Fibroblast of skin of scalp (primary cell): ENCODE measurements at places on chromosomes 12 and 14.

DNA sequence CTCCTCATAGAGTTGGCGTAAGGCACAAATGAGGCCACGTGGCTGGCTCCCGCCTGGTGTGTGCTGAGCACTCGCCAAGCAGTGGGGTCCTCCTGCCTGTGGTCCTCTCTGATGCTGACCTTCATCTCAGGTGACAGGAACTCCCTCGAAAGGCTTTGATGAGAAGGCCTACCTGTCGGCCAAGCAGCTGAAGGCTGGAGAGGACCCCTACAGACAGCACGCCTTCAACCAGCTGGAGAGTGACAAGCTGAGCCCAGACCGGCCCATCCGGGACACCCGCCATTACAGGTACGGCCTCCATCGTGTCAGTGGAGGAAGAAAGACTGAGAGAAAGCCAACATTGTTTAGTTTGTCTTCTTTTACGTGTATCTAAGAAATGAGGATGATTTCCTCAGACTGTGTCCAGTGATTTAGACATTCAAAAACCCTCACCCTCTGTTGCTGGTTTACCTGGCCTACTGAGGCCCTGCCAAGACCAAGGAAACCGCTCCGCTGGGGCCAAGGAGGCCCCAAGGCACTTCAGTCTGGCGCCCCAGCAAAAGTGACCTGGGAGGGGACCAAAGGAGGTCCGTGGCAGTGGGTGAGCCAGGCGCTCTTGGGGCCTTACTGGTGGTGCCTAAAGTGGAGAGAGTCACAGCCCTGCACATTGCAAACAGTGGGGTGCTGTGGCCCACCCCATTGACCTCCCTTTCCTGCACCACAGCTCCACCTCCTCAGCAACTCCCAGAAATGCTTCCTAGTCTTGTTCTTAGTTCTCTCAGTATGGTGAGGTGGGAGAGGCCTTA is 60.8 kb downstream of the GALNT16 start:
- no peak for DNase-seq

GRCh38 chr14:100192250-100192671 is 32.8 kb upstream of the DEGS2 start:
- no peak for DNase-seq

DNA sequence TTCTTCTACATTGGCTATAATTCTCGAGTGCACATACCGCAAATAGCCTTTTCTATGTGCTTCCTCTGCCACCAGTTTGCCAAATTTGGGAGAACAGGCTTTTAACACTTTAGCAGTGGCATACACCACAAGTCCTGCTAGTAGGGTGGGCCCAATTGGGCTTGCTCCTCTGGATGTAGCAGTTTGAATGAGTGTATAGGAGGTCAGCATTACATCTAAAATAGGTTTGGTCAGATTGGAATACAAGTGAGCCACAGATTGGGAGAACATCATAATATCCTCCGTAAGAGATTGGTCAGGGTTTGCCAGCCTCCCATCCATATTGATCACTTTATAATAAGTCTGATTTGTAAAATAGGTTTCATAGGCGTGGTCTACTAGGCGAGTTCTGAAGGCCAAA is 902 bp downstream of the ABCD2 start:
- no peak for DNase-seq

- DNase-seq: no peak
Measured at GRCh38 chr12:45224311-45224710, 8.4 kb downstream of the ANO6 start.

DNA sequence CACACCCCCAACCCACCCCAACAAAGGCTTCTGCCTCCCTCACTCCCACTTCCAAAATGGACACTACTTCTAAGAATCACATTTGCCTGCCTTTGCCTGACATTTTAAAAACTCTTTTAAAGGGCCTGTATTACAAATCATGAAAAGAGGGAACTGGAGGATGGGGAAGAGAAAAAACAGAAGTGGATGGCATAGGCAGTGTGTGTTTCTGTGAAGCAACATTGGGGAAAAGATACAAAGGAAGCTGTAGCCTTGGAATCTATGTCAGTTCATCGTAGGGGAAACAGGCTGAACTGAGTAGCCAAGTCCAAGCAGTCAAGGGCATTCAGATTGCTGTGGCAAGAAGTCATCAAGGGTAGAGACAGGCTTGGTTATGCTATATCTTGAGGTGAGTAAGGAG is 273.9 kb downstream of the BTG1 start:
- no peak for DNase-seq

DNA sequence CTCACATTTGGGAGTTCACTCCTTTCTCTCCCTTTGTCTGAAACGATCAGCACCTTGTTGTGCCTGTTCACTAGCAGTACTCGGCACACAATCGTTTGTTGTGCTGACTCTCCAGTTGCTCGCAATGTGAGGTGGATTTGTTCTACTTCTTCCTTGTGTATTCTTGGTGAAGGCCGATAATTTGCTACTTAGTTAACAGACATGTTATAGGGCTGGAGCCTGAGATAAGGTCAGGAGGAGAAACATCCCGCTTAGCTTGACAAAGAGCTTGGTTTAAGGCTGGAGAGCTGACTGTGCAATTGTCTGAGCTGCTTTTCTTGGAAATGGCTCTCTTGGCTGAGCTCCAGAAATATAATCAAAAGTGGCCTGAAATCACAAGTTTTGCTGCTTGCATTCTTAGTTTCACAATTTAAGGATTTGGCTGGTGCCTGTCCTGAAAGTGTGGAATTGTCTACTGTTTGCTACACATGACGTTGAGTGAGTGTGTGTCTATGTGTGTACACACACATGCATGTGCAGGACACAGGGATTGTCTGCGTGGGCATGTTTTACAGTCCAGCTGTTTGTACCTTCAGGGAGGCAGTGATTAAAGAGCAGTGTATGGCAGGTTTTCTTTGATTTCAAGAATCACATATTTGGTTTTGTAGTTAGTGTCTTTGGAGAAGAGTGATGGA is 77.7 kb downstream of the ARF6 start:
- DNase-seq: peak; percentile 55

- no peak for DNase-seq
Measured at GRCh38 chr12:10305411-10305810, 2.3 kb upstream of the KLRD1 start.

DNA sequence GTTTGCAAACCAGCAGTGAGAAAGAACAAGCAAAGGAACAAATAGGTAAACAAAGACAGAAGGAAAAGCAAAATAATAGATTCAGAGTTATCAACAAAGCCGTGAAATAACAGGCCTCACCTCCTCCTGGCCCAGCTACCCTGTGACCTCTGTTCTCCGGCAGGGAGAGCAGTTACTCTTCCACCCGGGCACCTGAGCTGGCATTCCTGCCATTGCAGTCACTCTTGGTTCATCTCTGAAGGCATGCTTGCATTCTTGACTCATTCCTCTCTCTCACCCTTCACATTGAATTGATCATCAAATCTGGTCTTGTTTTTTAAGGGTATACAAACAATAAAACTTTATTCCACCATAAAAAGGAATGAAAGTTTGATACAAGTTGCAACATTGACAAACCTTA is 95.1 kb downstream of the TTC8 start:
- no peak for DNase-seq

GRCh38 chr12:62957233-62957953 is 22.4 kb upstream of the PPM1H start:
- DNase-seq: peak; percentile 7

DNA sequence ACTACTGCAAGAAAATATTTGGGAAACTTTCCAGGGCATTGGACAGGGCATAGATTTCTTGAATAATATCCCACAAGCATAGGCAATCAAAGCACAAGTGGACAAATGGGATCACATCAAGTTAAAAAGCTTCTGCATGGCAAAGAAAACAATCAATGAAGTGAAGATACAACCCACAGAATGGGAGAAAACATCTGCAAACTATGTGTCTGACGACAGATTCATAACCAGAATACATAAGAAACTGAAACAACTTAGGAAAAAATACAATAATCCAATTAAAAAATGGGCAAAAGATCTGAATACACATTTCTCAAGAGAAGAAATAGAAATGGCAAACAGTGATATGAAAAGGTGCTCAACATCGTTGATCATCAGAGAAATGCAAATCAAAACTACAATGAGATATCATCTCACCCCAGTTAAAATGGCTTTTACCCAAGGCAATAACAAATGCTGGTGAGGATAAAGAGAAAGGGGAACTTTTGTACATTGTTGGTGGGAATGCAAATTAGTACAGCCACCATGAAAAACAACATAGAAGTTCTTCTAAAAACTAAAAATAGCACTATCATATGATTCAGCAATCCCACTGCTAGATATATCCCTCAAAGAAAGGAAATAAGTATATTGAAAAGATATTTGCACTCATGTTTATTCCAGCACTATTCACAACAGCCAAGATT is 33.8 kb upstream of the ATP2B1 start:
- no peak for DNase-seq

DNA sequence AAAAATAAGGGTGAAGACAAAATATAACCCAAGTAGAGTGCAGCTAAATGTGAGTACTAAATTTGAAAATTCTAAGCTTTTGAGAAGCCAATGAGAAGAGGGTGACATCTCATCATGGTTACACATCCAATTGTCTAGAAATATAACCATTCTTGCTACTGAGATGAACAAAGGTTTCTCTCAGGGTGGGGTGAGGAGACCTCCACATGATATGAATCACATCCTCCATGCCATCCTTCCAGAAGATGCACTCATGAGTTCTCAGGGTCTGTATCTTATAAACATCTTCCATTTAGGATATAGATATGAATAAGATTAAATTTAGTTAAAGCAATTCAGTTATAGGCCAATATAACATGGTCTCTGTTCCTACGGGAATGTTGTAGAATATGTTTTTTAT is 38.9 kb upstream of the E2F7 start:
- no peak for DNase-seq

DNA sequence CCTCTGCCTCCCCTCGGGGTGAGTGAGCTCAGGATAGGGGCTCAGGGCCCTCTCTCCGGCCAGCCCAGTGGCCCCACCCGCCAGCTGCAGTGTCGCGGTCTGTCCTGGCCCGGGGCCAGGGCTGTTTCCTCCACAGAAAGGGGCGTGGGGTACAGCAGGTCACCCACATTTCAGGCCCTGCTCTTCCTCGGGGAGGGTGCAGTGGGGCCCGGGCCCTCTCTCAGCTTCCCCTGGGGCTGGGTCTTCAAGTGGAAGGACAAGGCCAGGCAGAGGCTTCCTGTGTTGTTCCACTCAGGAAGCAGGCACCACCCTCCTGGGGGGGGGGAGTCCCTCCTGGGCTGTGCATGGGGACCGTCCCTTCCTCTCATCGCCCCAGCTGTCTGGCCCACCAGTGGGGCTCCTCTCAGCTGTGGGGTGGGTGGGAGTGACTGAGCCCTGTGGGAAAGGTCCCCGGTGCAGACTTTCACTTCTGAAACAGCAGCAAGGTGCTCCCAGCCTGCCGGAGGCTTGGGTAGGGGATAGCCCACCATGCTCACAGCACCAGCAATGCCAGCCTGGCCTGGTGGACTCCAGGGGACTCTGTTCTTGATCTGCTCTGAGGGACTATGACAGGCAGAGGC is 3.7 kb downstream of the GPR132 start:
- DNase-seq: no peak

GRCh38 chr12:54372113-54372806 is 8.0 kb upstream of the GPR84 start:
- no peak for DNase-seq

GRCh38 chr14:35470755-35471154 is 63.2 kb upstream of the INSM2 start:
- peak; percentile 8 for DNase-seq

- no peak for DNase-seq
Measured at GRCh38 chr12:59158066-59158465, 237.8 kb upstream of the LRIG3 start.

- no peak for DNase-seq
Measured at GRCh38 chr14:89469210-89470198, 52.5 kb upstream of the FOXN3 start.

DNA sequence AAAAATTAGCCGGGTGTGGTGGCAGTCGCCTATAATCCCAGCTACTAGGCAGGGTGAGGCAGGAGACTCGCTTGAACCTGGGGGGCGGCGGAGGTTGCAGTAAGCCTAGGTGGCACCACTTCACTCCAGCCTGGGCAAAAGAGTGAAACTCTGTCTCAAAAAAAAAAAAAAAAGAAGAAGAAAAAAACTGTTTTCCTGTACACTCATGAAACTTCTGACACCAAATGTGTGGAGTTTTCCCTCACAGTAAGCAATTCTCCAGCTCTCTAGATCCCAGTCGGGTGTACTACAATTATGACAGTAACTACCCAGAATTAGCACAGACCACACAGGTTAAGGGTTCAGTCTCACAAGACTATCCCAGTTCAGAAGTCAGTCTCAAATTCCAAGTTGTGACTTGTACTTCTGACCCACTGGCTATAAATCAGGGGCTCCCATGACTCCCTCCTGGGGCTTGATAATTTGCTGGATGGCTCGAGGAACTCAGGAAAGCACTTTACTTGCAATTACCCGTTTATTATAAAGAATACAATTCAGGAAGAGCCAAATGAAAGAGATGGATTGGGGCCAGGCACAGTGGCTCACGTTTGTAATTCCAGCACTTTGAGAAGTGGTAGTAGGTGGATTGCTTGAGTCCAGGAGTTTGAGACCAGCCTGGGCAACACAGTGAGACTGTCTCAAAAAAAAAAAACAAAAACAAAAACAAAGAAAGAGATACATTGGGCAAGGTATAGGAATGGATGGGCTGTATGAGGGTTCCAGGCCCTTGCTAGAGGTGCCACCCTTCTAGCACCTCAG is 12.4 kb upstream of the ARF6 start:
- no peak for DNase-seq

DNA sequence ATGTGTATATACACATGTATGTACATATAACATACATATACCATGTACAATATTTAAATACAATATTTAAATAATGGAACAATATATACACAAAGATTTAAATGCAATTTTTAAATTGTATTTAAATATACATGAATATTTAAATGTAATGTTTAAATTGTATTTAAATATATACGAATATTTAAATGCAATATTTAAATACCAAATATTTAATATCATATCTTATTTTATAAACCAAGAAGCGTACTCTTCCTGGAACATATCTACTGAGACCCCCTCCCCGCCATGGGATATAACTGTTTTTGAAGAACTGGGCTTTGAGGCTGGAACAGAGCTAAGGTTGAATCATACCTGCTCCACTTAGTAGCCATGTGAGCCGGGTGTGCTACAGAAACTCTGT is 29.8 kb upstream of the RIMBP2 start:
- DNase-seq: no peak

- peak; percentile 55 for DNase-seq
Measured at GRCh38 chr12:131832321-131833231, 4.4 kb downstream of the MMP17 start.

DNA sequence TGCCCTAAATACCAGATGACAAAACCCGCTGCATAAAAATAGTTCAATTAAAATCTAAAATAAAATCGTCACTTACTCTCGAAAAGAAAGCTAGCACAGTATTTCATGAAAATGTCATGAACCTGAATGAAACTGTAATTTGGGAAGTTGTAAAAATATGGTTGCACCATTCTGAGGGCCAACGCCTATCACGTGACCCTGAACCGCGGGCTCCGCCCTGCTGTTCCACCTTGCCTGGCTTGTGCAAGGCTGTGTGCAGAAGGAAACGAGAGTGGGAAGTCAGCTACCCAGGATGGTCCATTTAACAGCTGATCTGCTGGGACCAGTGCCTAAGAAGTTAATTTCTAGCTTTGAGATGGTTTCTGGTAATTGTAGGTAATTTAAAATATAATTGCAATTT is 91.7 kb upstream of the BMP4 start:
- no peak for DNase-seq
